ENCODE measurements at places on chromosomes 1 and 21. TPM values are rescaled to one million over a fixed set of nuclear protein-coding genes. Genes with fewer than 3 reads are reported as not detected.

DNA sequence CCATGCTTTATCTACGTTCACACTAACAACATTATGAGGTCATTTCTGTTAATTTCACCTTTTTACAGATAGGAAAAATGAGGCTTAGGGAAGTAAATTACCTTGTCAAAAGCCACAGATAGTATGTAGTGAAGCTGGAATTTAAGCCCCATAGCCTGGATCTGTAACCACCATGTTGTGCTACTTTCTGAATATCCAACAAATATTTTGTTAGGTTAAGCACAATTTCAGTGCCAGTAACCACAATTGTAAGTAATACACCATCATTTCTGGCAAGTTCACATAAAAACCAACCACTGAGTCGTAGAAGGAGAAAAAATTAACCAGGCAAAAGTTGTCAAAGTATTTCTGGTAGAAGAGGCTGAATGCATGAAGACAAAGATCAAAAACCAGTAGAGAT lies 593.1 kb upstream of the CAMK1G start:
- H3K4me3 ChIP-seq: no peak overlapping the region
- H3K27me3 ChIP-seq: no peaks in the 10 kb centered on the region
- H3K27ac ChIP-seq: no peak overlapping the region
- H3K36me3 ChIP-seq: peaks cover 6% of the 10 kb centered on the region
- DNase-seq: no peak

The MIB2 gene
- 50.0 TPM for total RNA-seq

The LYSMD1 gene
- 0.70 TPM for total RNA-seq

The NUAK2 gene
- 5.1 TPM for total RNA-seq

The CR2 gene
- 2.1 TPM for total RNA-seq

GRCh38 chr1:47395433-47395832 lies 20.7 kb upstream of the FOXE3 start:
- no peaks in the 10 kb centered on the region for H3K4me1 ChIP-seq
- DNase-seq: no peak
- H3K36me3 ChIP-seq: peaks cover 5% of the 10 kb centered on the region
- peaks cover 65% of the 10 kb centered on the region for H3K27me3 ChIP-seq
- H3K27ac ChIP-seq: no peak overlapping the region

DNA sequence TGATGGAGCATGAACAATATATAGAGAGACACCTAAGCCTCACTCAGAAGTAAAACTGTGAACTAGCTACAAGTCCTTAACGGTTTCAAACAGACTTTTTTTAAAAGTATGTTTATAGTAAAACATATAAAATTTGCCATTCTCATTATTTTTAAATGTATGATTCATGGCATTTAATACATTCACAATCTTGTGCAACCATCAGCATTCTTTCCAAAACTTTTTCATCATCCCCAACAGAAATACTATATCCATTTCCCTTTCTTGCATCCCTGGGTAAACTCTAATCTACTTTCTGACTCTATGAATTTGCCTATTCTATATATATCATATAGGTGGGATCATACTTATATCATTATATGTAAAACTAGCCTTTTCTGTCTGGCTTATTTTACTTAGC lies 25.5 kb downstream of the EVI5 start:
- no peak for DNase-seq
- H3K4me1 ChIP-seq: peaks cover 2% of the 10 kb centered on the region
- H3K36me3 ChIP-seq: no peaks in the 10 kb centered on the region

DNA sequence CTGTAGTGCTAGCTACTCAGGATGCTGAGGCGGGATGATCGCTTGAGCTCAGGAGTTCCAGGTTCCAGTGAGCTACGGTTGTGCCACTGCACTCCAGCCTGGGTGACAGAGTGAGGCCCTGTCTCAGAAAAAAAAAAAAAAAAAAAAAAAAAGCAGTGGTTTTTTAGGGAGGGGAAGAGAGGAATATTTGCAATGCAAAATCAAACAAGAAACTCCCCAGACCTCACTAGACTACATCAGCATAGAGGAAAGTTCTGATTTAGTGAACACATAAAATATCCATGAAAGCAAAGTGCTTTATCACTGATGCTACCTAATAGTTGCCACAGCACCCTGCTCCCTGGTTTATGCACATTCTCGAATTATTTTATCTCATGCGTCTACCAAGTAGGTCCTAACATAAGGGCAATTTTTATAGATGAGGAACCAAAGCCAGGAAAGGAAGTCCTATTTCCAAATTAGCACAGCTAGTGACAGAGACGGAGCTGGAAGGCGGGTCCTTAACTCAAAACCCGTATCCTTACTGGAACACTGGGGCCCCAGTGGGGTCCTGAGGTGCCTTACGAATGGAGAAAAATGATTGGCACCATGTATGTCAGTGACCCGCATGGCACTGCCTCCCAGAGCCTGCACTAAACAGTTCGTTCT lies 50.7 kb upstream of the GPR157 start:
- no peaks in the 10 kb centered on the region for H3K36me3 ChIP-seq
- H3K27ac ChIP-seq: no peak overlapping the region
- no peak overlapping the region for H3K4me3 ChIP-seq
- peaks cover 26% of the 10 kb centered on the region for H3K27me3 ChIP-seq

The CD5L gene
- not detected for total RNA-seq

The DMRTA2 gene
- not detected for total RNA-seq

GRCh38 chr1:229273507-229274232 lies 2.8 kb downstream of the RAB4A start:
- peaks cover 4% of the 10 kb centered on the region for H3K36me3 ChIP-seq
- no peaks in the 10 kb centered on the region for H3K27me3 ChIP-seq
- H3K4me3 ChIP-seq: no peak overlapping the region
- peak overlapping the region; percentile 93 for H3K27ac ChIP-seq
- peaks cover 29% of the 10 kb centered on the region for H3K4me1 ChIP-seq

GRCh38 chr1:183466781-183467180 lies 5.5 kb upstream of the SMG7 start:
- DNase-seq: no peak
- no peak overlapping the region for H3K4me3 ChIP-seq
- no peak overlapping the region for H3K27ac ChIP-seq
- H3K36me3 ChIP-seq: peaks cover 1% of the 10 kb centered on the region
- H3K27me3 ChIP-seq: peaks cover 31% of the 10 kb centered on the region

DNA sequence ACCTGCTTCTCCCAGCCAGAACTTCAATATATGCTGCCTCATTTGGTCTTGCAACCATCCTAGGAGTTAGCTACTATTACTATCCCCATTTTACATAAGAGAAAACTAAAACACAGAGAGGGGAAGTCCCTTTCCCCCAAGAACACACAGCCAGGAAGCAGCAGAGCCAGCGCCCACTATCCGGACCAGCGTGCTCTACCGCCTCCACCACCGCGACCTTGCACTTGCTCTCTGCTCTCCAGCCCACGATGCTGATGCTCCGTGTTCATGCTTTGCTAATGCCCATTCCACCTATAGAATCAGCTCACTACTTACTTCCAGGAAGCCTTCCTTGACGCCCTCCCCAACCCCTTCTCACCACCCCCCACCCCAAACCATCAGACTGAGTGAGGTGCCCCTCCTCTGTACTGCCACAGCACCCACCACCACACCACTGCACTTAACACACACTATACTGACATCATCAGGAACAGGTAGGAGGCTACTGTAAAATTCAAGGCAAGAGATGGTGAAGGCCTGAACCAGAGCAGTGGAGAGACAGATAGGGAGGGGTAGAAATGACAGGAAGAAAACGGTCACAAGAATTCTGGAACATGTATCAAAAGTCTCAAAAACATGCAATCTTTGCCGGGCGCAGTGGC lies 9.4 kb downstream of the TMEM53 start:
- no peaks in the 10 kb centered on the region for H3K36me3 ChIP-seq
- no peak for DNase-seq
- peak overlapping the region; percentile 76 for H3K4me3 ChIP-seq

The SPATC1L gene
- total RNA-seq: 2.6 TPM

DNA sequence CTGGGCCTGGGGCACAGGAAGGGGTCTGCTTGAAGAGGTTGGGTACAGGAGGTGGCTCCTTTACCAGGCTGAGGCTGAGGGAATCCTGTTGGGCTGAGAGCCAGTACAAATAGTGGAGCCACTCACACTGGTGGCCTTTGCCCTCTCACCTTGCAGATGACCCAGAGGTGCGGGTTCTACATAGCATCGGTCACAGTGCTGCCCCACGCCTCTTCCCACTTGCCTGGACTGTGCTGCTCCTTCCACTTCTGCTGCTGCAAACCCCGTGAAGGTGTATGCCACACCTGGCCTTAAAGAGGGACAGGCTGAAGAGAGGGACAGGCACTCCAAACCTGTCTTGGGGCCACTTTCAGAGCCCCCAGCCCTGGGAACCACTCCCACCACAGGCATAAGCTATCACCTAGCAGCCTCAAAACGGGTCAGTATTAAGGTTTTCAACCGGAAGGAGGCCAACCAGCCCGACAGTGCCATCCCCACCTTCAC lies 1.8 kb upstream of the SLC50A1 start:
- no peak overlapping the region for H3K27ac ChIP-seq
- peak overlapping the region; percentile 55 for H3K4me3 ChIP-seq
- H3K27me3 ChIP-seq: peaks cover 9% of the 10 kb centered on the region
- no peak for DNase-seq
- H3K4me1 ChIP-seq: peaks cover 41% of the 10 kb centered on the region

The ITLN2 gene
- total RNA-seq: not detected

The SYT14 gene
- not detected for total RNA-seq

DNA sequence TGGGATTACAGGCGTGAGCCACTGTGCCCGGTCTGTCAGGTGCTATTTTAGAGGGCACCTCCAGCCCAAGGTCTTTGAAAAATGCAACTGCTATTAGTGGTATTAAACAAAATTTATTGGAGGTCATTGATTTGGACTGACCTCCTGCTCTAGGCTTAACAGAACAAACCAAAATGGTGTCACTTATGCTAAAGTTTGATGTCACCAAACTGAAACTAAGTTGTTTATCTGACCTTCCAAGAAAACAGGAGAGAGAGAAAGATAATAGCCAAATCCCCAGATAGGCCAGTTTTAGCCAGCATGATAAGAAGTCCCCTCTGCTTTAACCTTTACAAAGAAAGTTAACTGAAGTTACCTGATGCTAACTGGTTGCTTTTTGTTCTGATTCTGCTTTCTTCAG lies 8.1 kb upstream of the INAVA start:
- H3K27ac ChIP-seq: peak overlapping the region; percentile 95
- no peak for DNase-seq
- peak overlapping the region; percentile 75 for H3K4me3 ChIP-seq
- H3K27me3 ChIP-seq: no peaks in the 10 kb centered on the region
- H3K4me1 ChIP-seq: peaks cover 47% of the 10 kb centered on the region

- no peaks in the 10 kb centered on the region for H3K4me1 ChIP-seq
- no peak overlapping the region for H3K4me3 ChIP-seq
- no peak for DNase-seq
These were observed 250.9 kb downstream of the SIPA1L2 start for GRCh38 chr1:232379063-232379434.

The REG4 gene
- total RNA-seq: 0.42 TPM

DNA sequence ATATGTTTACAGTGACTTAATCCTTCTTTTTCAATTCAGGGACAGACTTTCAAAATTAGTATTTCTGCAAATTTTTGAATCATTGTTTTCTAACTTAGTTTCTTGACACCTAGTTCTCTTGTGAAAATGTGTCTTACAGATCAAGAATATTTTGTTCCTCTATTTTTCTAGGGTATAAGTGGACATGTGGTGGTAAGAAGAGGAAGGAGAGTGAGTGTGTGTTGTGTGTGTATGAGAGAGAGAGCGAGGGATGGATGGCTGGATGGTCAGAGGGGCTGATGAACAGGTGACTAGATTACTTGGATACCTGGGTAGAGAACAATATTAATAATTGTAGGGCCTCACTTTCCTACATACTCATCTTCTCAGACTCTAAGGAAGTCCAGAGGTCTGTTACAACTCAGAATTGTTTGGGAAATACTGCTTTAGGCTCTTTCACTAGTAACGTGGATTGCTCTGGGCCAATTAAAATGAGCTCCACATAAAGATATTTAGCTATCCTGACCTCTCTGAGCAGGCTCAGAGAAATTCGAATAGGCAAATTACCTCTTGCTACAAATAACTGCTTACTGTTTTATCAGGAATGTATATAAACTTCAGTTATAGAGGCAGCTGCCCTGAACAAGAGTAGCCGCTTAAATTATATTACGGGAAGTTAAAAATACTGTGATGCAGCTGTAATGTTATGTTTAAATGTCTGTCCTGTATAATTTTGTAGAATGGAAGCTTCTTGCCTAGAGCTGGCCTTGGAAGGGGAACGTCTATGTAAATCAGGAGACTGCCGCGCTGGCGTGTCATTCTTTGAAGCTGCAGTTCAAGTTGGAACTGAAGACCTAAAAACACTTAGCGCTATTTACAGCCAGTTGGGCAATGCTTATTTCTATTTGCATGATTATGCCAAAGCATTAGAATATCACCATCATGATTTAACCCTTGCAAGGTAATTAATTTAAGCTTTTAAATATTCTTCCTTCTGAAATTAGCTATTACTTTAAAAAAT lies 19.7 kb downstream of the GPSM2 start:
- H3K27me3 ChIP-seq: peaks cover 4% of the 10 kb centered on the region
- peaks cover 3% of the 10 kb centered on the region for H3K4me1 ChIP-seq
- DNase-seq: no peak

GRCh38 chr1:67135354-67135753 lies 584 bp upstream of the C1orf141 start:
- H3K36me3 ChIP-seq: peaks cover 2% of the 10 kb centered on the region
- peaks cover 4% of the 10 kb centered on the region for H3K4me1 ChIP-seq
- H3K27ac ChIP-seq: no peak overlapping the region
- H3K27me3 ChIP-seq: peaks cover 21% of the 10 kb centered on the region

The MAEL gene
- total RNA-seq: not detected

DNA sequence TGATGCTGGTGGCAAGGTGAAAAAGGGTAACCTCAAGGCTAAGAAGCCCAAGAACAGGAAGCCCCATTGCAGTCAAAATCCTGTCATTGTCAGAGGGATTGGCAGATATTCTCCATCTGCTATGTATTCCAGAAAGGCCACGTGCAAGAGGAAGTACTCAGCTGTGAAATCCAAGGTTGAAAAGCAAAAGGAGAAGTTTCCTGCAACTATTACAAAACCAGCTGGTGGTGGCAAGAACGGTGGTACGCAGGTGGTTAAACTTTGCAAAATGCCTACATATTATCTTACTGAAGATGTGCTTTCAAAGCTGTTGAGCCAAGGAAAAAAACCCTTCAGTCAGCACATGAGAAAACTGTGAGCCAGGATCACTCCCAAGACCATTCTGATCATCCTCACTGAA lies 13.7 kb upstream of the VPS45 start:
- no peaks in the 10 kb centered on the region for H3K27me3 ChIP-seq
- DNase-seq: no peak

The JTB gene
- total RNA-seq: 88.1 TPM

The LEPR gene
- 1.9 TPM for total RNA-seq

- H3K4me3 ChIP-seq: no peak overlapping the region
- DNase-seq: no peak
- peaks cover 71% of the 10 kb centered on the region for H3K27me3 ChIP-seq
- H3K4me1 ChIP-seq: peaks cover 6% of the 10 kb centered on the region
These were observed 22.4 kb upstream of the SRRM1 start for GRCh38 chr1:24620678-24621077.

GRCh38 chr1:184219414-184219813 lies 167.4 kb upstream of the C1orf21 start:
- no peak overlapping the region for H3K27ac ChIP-seq
- no peak overlapping the region for H3K4me3 ChIP-seq
- no peak for DNase-seq
- H3K27me3 ChIP-seq: peaks cover 52% of the 10 kb centered on the region

- DNase-seq: no peak
- H3K36me3 ChIP-seq: peaks cover 7% of the 10 kb centered on the region
- H3K4me3 ChIP-seq: no peak overlapping the region
- no peak overlapping the region for H3K27ac ChIP-seq
These were observed 13.1 kb upstream of the TMEM61 start for GRCh38 chr1:54967372-54967771.
